C1 segment of cervical spinal cord (tissue), 14 donors: ENCODE measurements at places on chromosomes 5 and 9.
A peak's percentile ranks its signal among the peaks of the same experiment; 100 is the strongest.

DNA sequence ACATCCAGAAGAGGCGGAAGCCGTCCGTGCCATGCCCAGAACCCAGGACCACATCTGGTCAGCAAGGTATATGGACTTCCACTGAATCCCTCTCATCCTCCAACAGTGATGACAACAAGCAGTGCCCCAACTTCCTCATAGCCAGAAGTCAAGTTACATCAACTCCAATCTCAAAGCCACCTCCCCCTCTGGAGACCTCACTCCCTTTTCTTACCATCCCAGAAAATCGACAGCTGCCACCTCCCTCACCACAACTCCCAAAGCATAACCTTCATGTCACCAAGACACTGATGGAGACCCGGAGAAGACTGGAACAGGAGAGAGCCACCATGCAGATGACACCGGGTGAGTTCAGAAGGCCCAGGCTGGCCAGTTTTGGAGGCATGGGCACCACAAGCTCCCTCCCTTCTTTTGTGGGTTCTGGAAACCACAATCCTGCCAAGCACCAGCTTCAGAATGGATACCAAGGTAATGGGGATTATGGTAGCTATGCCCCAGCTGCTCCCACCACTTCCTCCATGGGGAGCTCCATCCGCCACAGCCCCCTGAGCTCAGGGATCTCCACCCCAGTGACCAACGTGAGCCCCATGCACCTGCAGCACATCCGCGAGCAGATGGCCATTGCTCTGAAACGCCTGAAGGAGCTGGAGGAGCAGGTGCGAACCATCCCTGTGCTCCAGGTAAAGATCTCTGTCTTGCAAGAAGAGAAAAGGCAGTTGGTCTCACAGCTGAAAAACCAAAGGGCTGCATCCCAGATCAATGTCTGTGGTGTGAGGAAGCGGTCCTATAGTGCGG lies 130.3 kb upstream of the DMRT1 start:
- DNase-seq = no peak

DNA sequence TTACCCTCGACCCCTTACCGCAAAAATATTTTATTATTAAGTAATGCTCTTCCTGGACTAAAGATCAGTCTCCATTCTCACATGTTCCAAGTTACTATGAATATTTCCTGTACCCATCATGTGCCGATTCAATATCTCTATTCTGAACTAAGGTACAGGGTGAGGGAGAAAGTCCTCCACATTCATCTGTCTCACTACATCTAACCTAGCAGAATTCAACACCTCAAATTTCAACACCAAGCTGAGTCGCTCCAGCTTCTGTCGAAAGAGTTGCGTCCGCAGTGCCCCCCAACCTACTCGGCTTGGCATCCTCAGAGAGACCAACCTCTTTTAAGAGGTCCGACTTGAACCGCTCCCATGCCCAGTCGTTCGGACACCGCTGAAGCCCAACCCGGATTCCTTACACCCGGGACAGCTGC lies 1.0 kb downstream of the CERT1 start:
- no peak for DNase-seq

- no peak for DNase-seq
Observed at GRCh38 chr5:148965511-148966265, 97.2 kb downstream of the SH3TC2 start.

GRCh38 chr9:129109952-129110739 lies 447 bp downstream of the CRAT start:
- DNase-seq = no peak

- no peak for DNase-seq
Observed at GRCh38 chr9:134566196-134566847, 75.3 kb upstream of the COL5A1 start.

- DNase-seq = peak; percentile 56
Observed at GRCh38 chr9:97980918-97981845, 2.0 kb upstream of the ANP32B start.

DNA sequence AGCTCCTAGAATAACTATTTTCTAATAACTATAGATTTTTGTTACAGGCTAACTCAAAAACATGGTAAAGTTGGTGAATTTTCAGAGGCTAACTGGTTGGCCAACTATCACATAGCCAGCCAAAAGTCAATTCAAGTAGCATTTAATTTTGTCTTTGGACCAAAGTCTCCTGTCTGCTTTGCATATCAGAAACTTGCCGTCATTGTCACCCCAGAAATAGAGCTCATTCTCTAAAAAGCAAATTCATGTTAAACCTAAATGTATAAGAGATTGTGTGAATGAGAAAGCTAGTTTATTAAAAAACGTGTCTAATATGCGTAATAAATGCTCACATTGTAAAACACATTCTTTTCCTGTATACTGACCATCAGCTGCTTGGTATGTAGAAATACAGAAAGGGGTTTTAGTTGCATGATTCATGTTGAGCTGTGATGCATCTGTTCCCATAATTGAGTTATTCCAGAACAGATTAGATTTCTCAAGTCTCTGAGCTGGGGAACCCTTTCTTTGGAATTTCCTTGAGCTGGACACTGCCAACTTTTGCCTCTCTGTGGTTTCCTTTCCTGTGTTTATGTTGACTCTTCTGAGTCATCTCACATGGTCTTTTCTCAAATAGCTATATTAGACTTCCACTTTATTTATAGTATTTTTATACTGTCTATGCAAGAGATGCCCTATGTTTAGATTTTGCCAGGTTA lies 7.3 kb downstream of the SRFBP1 start:
- DNase-seq = no peak

DNA sequence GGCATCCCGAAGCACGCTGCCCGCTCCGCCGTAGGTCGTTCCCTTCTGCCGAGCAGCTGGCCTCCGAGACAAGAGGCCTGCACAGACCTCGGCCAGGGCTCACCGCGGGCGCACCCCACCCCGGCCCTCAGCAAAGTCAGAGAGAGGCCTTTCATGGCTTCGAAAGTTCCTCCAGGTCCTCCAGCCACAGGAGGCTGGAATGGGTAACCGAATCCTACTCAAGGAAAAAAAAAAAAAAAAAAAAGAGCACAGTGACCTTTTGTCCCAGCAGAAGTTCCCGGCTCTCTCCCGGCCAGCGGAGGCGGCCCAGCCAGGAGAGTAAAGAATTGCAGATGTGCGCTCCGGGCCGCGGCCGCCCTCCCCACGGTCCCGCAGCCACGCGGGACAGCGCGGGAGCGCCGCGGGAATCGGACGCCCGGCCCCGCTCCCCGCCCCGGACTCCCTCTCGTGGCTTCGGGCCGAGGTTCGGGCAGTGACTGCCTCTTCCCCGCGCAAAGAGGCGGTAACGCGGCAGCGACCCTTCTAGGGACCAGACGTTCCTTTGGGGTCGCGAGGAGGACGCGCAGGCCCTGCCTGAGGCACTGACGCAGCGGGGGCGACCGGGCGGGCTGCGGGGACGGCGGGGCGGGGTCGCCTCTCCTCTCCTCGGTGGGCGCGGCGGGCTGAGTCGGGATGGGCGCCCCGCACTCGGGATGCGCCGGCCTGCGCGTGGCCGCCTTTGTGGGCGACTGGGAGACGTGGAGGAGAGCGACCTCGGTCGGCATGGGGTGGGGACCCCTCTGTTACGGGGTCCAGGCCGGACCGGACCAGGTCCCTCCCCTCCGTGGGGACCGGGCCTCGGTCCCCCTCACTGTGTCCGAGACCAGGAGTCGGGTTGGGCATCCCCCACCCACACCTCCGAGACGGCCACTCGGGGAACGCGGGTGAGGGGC lies 754 bp downstream of the GFPT2 start:
- no peak for DNase-seq

GRCh38 chr5:32504989-32505596 lies 60.6 kb upstream of the ZFR start:
- DNase-seq = no peak

DNA sequence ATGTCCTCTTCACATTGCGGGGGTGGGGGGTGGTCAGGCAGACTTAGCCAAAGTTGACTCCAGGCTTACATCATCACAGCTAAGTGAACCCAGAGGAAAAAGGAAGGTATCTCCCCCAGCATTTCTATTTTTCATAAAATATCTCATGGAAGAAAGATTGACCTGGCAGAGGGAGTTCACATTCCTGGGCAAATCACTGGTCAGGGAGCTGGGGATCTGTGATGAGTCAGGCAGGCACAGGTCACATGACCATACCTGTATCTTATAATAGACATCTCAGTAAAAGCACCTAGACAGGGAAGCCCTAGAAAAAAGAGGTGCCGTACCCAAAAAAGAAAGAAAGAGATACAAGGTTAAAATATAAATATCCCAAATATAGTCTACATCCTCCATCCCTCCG lies 57.3 kb upstream of the WWC1 start:
- DNase-seq = no peak

DNA sequence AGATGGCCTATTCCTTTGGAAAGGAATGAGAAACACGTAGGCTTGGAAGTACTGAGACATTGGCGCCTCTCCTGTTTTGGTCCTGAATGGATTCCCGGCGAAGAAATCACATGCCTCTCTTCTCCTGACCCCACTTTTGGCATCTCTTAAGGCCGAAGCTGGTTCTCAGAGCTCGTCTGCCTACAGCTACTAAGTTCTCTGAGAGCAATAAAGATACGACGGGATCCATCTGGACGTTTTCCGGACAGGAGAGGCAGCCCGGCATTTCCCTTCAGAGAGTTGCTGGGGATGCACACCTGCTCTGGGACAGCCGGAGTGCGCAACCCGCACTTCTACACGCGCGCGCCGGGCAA lies 336.8 kb upstream of the PUM3 start:
- DNase-seq = no peak

DNA sequence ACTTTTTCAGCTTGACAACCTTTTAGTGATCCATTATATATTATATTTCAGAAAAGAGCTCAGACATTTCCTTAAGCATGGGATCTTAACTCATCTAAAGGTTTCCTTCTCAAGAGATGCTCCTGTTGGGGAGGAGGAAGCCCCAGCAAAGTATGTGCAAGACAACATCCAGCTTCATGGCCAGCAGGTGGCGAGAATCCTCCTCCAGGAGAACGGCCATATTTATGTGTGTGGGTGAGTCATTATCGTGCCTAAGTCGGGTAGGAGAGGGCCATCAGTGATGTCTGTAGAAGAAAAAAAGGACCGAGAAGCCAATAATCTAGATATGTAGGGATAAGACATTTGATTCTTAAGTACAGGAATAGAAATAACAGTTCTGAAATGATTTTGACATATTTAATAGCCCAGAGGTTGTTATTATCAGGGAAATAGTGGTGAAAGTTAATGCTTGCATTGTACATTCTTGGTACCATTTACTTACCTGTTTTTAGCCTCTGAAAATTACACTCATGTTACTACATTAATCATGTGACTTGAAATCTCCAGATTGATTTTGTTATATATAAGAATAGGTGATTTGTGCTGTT lies 28.2 kb downstream of the MTRR start:
- no peak for DNase-seq

- no peak for DNase-seq
Observed at GRCh38 chr5:96747720-96748119, 60.0 kb downstream of the ERAP1 start.

DNA sequence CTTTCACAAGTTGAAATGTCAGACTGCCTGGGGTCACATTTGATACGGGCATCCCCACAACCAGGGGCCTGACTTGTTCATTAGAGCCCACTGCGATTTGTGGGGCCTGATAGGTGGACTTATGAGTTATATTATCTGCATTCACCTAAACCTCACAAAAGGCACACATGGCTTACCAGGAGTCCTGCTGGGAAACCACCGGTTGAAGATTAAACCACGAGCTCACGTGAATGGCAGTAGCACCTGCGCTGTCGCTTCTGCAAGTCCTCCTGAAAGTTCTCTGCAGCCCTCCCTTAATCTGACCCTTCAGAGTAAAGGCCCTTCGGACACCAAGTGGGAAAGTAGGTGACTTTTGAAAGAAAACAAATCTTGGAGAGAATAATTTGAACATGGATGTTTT lies 68.9 kb downstream of the PPIC start:
- no peak for DNase-seq

DNA sequence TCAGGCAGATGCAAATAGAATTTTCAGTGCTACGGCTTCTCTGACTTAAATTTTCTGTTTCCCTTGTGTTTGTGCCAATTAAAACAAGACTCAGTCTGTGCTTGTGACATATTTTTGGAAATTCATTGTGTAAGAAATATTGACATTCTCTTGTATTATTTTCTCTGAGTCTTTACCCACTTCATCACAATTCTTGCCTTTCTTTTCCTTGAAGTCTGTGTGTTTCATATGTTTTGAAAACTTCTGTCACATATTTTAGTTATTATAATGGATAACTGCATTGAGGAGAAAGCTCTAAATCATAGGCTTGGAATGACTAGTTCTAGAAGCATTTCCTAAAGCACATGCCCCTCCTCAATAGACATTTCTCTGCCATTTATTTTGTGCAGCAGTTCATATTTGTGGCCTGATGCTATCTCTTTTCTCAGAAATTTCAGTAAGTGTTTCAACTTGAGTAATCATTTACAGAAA lies 206.6 kb downstream of the PALM2AKAP2 start:
- DNase-seq = no peak

DNA sequence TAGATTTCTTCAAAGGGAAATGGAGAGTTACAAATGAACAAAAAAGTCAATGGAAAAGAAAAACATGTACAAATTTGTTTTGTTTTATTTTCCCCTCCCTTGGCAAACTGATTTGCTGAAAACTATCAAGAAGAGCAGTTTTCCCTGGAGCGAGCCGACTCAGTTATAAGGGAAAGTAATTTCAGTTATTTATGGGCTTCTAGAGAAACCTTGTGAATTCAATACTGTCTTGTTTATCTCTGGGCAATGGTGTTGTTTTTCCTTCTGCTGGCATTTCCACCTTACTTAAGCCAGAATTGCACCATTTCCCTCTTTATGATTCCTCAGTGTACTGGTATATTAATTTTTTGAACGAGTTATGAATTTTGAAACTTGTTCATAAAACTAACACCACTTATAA lies 1163.6 kb downstream of the CDH12 start:
- DNase-seq = no peak

GRCh38 chr5:170225326-170226128 lies 7.3 kb upstream of the C5orf58 start:
- DNase-seq = peak; percentile 61

- DNase-seq = no peak
Observed at GRCh38 chr5:160479926-160480325, 58.3 kb downstream of the PTTG1 start.

DNA sequence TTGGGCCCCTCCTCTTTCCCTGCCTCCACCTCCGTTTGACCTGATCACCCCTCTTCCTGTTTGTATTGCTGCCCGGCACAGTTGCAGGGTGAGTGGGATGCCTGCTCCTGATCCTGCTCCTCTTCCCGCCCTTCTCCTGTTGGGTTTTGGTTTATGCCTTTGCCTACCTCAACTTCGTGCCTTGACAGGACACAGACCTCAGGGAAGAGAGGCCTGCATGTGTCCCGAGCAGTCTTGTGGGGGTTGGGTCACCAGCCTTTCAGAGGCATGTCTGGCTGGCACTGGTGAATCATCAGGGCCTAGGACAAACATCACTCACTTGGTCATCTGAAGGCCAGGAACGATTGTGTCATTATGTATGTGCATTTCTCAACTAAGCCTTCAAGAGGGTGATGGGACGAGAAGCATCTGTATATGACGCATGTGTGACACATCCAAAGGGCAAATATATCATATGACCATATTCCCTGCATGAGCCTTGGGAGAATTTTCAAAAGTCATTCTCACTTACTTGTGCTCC lies 56.9 kb downstream of the NPR3 start:
- no peak for DNase-seq
